GM20000 (cell line): ENCODE measurements at places on chromosomes 4 and X.

- no peak for DNase-seq
Observed at GRCh38 chr4:57766341-57766740, 656.2 kb upstream of the IGFBP7 start.

DNA sequence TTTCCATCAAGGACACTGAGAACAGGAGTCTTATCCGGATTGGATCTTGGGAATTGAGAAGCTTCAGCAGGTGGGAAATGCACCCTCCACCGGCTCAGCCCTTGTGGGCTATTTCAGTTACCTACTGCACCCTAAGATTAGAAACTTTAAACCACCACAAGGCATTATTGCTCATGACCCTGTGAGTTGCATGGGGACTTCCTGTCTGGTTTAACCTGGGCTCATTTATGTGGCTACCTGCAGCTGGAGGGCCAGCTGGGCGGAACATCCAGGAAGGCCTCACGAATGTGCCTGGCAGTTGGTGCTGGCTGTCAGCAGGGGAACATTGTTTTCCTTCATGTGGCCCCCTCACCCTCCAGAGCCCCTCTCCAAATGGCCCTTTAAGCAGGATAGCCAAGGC is 164.1 kb downstream of the DEFB131A start:
- DNase-seq = no peak

DNA sequence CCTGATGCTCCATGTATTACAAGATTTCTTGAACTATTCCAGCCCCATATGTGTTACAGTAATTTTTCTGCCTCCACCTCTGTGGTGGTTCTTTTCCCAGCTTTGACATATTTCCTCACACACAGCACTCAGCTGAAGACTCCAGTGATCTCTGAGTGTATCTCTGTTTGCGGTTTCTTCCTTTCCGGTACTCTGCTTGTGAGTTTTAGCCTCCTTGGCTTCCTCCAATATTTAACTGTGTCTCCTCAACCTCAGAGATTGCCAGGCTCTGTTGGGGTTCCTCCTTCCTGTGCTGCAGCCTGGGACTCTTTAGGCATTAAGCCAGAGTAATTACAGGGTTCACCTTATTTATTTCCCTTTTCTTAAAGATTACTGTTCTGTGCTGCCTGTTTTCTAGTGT is 73.2 kb downstream of the NFKB1 start:
- no peak for DNase-seq

DNA sequence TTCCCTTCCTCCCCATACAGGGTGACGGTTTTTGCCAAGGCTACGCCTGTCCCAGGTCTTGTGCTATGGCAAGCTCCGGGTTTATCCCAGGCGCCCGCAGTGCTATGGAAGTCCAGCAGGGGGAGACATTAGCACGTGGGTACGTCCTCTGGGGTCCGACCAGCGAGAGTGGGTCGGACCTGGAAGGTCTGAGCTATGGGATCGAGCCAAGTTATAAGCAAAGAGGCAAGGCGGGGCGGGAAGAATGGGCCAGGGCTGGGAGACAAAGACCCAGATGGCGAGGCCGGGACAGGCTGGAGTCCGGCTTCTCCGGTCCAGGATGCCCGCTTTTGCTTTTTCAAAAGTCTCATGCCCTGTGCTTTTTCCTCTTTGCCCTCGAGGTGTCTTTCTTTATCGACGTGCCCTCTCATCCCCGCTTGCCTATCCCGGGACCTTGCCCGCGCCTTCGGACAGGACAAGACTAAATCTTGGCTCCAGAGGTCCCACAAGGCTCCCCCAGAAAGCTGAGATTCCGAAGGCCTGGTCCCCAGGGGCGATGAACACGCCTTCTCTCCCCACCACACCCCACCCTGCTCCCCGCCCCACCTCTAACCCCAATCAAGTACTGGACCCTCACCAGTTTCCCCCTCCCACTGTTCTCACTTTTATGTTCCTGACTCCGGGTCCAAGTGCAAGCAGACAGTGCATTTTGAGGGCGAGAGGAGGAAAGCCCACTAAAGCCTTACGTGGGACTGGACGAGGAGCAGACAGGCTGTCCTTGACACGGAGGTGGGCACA is 785 bp upstream of the EFNB1 start:
- peak; percentile 63 for DNase-seq

- DNase-seq = no peak
Observed at GRCh38 chr4:41129936-41130440, 84.4 kb downstream of the APBB2 start.

- no peak for DNase-seq
Observed at GRCh38 chr4:82640540-82640939, 78.8 kb upstream of the TMEM150C start.

DNA sequence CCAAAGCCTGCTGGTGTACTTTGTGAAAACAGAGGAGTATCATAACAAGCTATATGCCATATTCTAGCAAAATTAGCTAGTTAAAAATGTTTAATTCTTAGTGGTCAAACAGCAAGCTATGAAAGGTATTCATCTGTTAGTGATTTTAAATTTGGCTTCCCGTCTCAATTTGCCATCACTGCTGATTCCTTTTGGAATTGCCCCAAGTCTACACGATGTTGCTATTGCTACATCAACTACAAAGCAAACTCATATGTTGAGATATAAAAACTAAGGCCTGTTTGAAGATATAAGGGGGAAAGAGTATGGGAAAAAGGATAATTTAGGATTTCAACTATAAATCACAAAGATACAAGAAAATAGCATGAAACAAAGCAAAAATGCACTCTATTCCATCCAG is 146.1 kb downstream of the COL25A1 start:
- DNase-seq = no peak

GRCh38 chrX:2989565-2989964 is 16.8 kb upstream of the ARSH start:
- DNase-seq = no peak

DNA sequence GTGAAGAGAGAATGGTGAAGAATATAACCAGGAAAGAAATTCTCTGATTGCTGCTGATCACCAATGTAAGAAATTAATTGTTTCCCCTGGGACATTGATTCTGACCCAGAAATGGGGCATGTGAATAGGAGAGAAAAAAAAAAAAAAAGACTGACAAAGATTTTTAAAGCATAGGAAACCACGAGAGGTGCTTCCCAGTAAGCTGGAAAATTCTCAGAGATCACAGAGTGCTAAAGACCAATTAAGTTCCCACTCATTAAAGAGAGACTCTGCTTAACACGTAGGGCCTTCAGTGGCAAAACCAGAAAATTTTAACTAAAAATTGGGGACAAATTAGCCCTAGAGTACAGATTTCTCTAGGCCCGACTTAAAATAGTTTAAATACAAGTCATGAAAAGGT is 604.4 kb downstream of the ARAP2 start:
- no peak for DNase-seq

DNA sequence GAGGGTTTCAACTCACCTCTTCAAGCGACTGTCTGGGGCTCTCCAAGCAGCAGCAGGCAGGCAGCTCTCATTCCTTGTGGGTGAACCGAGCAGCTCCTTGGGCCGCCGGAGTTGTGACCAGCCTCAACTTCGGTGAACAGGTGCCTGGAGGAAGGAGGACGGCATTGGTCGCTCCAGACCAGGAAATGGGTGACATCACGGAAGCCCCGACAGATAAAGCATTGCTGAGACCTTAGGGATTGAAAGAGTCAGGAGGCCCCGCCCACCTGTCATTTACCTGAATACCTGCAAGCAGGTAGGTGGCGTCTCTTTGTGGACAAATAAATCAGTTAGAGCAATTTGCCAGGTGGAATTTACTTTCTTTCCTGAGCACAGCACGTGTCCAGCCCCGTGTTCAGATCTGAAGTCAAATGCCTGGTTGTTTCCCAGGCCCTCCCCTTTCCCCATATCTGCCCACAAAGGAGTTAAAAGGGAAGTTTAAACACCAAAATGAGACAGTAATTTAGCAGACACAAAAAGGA is at the start of gene LNX1:
Gene LNX1, minus strand, starts transcription at position 115 of the 521 bp plus-strand sequence. CDS start 17,484 bp downstream, outside the sequence.
- DNase-seq = no peak

- DNase-seq = no peak
Observed at GRCh38 chr4:133996431-133997121, 205.0 kb downstream of the PABPC4L start.

- no peak for DNase-seq
Observed at GRCh38 chr4:81143183-81143582, 71.8 kb downstream of the PRKG2 start.

GRCh38 chr4:146382194-146382593 is 139.5 kb downstream of the SLC10A7 start:
- DNase-seq = no peak

GRCh38 chrX:9493936-9494335 is 29.1 kb downstream of the TBL1X start:
- DNase-seq = no peak

DNA sequence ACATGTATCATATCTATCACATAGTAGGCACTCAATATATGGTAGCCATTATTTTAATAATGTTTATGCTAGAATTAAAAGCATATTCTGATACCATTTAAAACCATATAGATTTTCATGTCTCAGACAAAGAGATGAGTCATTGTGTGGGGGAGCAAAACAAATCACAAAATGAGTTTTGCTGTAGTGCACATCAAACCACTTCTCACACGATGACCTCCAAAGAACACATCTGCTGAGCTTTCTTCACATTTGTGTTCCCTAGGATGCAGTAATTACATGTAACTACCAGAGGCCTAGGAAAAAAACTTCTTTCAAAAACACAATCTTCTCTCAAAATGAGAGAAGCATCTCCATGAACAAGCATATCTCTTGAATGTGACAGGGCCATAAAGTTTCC is 56.1 kb upstream of the BRS3 start:
- DNase-seq = no peak

DNA sequence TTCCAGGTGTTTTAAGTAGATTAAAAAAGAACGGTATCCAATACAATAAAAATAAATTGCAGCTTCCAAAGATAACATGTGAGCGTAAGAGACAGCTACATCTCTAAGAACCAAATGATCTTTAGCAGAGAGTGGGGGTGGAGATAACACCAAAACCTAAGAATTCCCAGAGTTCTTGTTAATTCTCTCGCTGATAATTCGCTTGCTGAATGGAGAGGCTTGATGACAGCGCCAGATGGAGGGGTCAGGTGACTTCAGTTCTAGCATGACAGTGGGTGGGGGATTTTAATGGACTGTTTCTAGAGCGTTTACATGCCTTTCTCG is 2.3 kb downstream of the CLCN4 start:
- no peak for DNase-seq

DNA sequence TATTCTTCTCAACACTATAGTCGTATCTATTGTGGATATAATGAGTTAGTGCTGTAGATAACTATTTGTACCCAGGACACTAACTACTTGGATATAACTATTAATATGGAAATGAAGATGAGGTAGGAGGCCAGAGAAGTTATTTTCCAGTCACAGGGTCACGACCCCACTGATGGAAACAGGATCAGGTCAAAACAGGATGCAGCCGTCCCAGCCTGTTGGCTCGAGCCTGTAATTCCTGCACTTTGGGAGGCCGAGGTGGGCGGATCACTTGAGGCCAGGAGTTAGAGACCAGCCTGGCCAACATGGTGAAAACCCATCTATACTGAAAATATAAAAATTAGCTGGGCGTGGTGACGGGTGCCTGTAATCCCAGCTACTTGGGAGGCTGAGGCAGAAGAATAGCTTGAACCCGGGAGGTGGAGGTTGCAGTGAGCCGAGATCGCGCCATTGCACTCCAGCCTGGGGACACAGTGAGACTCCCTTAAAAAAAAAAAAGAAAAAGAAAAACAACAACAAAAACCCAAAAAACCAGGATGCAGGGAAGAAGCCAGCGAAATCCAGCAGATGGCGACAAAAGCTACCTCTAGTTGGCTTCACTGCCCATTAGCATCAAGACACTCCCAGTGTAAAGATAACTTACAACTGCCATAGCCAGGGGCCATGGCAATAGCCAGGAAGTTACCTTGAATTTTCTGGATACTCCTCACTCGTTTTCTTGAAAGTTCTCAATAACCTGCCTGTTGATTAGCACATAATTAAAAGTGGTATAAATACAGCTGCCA is 37.9 kb upstream of the NKAP start:
- peak; percentile 32 for DNase-seq

- DNase-seq = peak; percentile 52
Observed at GRCh38 chr4:75672461-75673026, 667 bp downstream of the G3BP2 start.

- no peak for DNase-seq
Observed at GRCh38 chr4:5693871-5694270, 14.5 kb downstream of the EVC2 start.

- DNase-seq = no peak
Observed at GRCh38 chr4:10020871-10021652, at the start of gene SLC2A9. Gene SLC2A9, minus strand, starts transcription at chr4:10021497. Its CDS starts 68 bp downstream, at chr4:10021429.

DNA sequence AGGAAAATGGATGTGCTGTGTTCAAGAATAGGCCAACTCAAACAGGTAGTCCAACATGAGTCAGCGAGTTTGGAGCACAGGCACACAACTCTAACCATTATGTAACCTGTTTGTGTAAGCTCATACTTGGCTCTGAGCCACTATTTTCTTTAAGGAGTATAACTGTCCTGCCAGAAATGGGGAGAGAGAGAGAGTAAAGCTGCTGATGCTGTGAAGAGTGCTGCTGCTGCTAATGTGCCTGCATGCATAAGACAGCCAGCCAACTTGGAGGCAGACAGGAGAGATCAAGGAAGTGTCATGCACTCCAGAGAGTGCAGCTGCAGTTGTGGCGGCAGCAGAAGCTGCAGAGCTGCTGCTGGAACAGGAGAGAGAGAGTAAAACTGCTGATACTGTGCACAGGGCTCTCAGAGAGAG is 11.7 kb upstream of the STATH start:
- DNase-seq = no peak

- DNase-seq = no peak
Observed at GRCh38 chr4:174713821-174714220, 115.2 kb downstream of the GLRA3 start.

DNA sequence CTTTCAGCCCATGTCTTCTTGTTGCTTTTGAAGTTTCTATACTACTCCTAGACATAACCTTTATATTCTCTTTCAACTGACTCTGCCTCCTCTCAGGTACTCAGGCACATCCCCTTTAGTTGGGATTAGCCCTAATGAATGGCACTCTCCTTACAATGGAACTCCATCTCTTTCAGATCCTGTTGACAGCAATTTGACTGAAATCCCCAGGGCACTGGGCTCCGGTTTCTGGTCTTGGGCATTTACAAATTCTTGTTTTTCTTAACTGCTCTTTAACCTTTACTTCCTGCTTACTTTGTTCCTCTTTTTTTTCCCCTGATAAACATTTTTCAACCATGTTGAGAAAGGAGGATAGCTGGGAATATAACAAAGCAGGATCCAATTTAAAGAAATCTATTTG is 68.9 kb downstream of the ENOX2 start:
- no peak for DNase-seq

DNA sequence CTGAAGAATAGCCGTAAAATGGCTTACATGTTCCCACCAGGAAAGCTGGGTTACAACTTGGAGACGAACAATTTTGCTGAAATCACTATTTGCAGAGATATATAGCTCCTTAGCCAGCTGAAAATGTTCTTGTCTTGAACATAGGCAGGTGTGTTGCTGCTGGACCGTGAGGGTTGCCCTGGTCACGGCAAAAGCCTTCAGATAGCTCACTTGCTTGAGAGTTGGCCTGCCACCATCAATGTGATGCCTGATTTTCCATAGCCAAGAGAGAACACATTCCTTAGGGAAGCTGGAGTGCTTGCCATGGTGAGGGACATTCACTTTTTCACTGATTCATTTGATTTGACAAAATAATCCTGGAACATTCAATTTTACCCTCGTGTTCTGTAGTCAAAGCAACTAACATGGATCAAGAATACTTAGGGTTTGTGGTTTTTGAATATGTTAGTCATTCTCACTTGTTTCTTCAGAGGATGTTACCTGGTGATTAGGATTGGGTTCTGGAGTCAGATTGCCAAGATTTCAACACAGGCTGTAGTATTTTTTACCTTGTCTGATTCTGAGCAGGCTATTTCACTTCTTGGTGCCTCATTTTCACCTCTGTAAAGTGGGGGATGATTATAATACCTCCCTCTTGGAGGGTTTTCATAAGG is 536.9 kb downstream of the RAPGEF2 start:
- DNase-seq = no peak

- DNase-seq = peak; percentile 70
Observed at GRCh38 chr4:153222707-153223426, 18.6 kb downstream of the TRIM2 start.
